Esophagus muscularis mucosa (tissue), 4 donors: ENCODE measurements at places on chromosomes 3 and 15. TPM values are rescaled to one million over a fixed set of nuclear protein-coding genes. Genes with fewer than 3 reads are reported as not detected.

The TRH gene
- 0.33 TPM for total RNA-seq

The PLSCR5 gene
- total RNA-seq, result not detected

DNA sequence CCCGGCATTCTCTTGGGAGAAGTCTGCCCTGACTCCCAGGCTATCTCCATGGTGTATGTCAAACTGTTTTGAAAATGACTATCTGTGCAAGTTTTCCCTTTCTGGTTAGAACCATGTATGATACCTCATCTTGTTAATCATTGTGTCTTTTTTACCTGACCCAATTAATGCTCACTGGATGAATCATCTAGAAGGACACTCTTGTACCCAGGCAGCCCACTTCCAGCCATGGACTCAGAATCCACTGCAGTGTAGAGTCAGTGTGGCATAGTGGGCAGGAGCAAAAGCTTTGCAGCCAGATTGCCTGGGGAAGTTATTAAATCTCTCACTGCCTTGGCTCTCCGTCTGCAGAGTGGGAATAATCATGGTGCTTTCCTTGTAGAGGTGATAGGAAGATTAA, 1.2 kb downstream of the FAM3D start:
- no peaks in the 10 kb centered on the region for H3K36me3 ChIP-seq
- no peak overlapping the region for H3K27ac ChIP-seq
- no peak for DNase-seq
- no peak overlapping the region for H3K4me3 ChIP-seq
- H3K27me3 ChIP-seq, result peaks cover 6% of the 10 kb centered on the region
- no peaks in the 10 kb centered on the region for H3K4me1 ChIP-seq

The CIB2 gene
- 11.4 TPM for total RNA-seq

DNA sequence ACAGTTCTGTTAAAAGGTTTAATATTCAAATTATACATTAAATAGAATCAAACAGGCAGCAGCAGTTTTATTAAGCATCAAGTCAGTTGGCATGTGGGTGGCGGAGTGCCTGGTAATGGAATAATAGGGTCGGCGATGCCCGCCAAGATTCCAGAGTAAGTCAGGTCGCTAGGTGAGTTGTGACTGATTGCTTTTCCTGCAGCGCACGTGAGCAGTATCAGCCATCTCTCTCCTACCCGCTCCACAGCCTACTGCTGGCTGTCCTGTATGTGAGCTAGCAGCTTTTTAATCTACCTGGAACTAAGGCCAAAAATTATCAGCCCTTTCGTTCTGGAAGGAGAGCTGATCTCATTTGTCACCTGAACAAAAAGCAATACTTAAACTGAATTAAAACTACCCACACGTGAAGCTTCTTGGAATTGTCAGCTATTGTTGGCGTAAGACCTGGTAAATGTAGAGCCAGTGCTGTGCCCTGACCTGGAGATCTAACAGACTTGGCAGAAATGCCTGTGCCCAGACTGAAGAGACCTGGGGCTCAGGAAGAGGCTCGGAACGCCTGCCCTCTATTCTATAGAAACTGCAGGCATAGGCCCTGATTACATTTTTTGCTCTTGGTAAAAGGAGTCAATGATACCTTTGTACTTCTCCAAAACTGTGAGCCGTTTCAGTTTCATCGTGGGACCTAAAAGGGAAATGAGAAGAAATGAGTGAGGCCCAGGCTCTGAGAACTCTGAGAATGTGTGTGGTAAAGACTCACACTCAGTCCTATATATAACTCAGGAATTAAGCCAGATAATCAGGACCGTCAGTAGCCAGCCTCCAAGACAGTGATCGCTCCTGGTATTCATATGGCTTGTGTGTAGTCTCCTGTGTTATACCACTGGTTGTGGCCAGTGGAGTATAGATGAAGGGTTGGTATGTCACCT, 21.9 kb downstream of the IDH3A start:
- H3K27me3 ChIP-seq, result no peaks in the 10 kb centered on the region
- no peak overlapping the region for H3K27ac ChIP-seq
- H3K4me1 ChIP-seq, result no peaks in the 10 kb centered on the region
- no peak overlapping the region for H3K4me3 ChIP-seq

The ATP13A4 gene
- total RNA-seq, result 0.39 TPM

The FBXO40 gene
- not detected for total RNA-seq

The TF gene
- 0.23 TPM for total RNA-seq

DNA sequence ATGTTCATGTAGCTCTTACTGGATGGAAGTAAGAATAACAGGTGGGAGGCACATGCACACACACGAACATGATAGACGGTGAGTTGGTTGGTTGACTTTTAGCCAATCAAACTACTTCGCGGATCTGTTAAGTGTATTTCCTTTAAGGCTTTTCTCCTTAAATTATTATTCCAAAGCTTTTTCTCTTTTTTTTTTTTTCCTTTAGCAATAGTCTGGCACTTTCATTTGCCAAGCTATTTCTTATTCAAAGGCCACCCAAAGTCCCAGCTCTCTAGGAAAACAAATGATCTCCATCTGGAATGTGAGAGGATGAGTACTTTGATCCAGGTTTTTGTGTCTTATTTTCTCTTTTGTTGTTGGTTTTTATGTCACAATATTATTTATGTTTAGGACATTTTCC, 141.1 kb downstream of the TPRG1 start:
- no peaks in the 10 kb centered on the region for H3K4me1 ChIP-seq
- DNase-seq, result no peak
- no peak overlapping the region for H3K4me3 ChIP-seq
- no peak overlapping the region for H3K27ac ChIP-seq
- H3K27me3 ChIP-seq, result no peaks in the 10 kb centered on the region
- H3K36me3 ChIP-seq, result no peaks in the 10 kb centered on the region

The ECE2 gene
- 0.45 TPM for total RNA-seq

The SLC15A2 gene
- 0.99 TPM for total RNA-seq

DNA sequence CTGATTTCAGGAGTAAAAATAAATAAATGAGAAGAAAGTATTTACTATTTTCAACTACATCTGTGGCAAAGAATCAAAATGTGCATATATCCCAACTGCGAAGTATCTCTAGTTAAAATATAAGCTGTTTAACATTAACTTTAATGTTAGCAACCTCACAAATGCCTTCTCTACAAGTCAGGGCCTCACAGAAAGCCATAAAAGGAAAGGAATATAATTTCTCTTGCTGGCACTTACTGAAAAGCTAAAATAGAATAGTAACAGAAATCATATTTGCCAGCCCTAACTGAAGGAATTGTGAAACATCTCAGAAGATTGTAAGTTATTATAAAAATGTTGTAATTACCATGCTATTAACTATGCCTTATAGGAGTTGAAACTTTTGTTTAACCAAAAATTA, 65.1 kb upstream of the MBNL1 start:
- DNase-seq, result no peak
- peak overlapping the region; percentile 43 for H3K4me3 ChIP-seq
- H3K4me1 ChIP-seq, result peaks cover 65% of the 10 kb centered on the region
- no peaks in the 10 kb centered on the region for H3K27me3 ChIP-seq

The EFL1 gene
- total RNA-seq, result 13.0 TPM

The ACKR2 gene
- total RNA-seq, result 2.5 TPM

The SLC51B gene
- not detected for total RNA-seq

GRCh38 chr15:80274554-80274953, 22.5 kb upstream of the CTXND1 start:
- no peaks in the 10 kb centered on the region for H3K27me3 ChIP-seq
- H3K4me1 ChIP-seq, result no peaks in the 10 kb centered on the region
- no peak for DNase-seq
- H3K27ac ChIP-seq, result no peak overlapping the region

GRCh38 chr3:186965141-186965879, 35.0 kb downstream of the ST6GAL1 start:
- no peak for DNase-seq
- peak overlapping the region; percentile 23 for H3K27ac ChIP-seq
- no peak overlapping the region for H3K4me3 ChIP-seq
- no peaks in the 10 kb centered on the region for H3K36me3 ChIP-seq
- H3K27me3 ChIP-seq, result no peaks in the 10 kb centered on the region
- H3K4me1 ChIP-seq, result peaks cover 42% of the 10 kb centered on the region

GRCh38 chr3:58789385-58789784, 122.8 kb upstream of the FAM3D start:
- H3K27ac ChIP-seq, result no peak overlapping the region
- no peaks in the 10 kb centered on the region for H3K27me3 ChIP-seq
- no peaks in the 10 kb centered on the region for H3K36me3 ChIP-seq
- H3K4me3 ChIP-seq, result no peak overlapping the region

- H3K36me3 ChIP-seq, result no peaks in the 10 kb centered on the region
- H3K4me3 ChIP-seq, result no peak overlapping the region
- no peak overlapping the region for H3K27ac ChIP-seq
- peak; percentile 90 for DNase-seq
- H3K27me3 ChIP-seq, result no peaks in the 10 kb centered on the region
Measured at GRCh38 chr15:51046799-51047449, 47.8 kb downstream of the TNFAIP8L3 start.
